ENCODE measurements at places on chromosomes 4 and X.

- DNase-seq = no peak
Measured at GRCh38 chr4:42641656-42642055, 15.2 kb downstream of the ATP8A1 start.

GRCh38 chr4:71830-72229, 18.7 kb downstream of the ZNF595 start:
- DNase-seq = no peak

- no peak for DNase-seq
Measured at GRCh38 chr4:149574971-149575370, 240.7 kb downstream of the IQCM start.

DNA sequence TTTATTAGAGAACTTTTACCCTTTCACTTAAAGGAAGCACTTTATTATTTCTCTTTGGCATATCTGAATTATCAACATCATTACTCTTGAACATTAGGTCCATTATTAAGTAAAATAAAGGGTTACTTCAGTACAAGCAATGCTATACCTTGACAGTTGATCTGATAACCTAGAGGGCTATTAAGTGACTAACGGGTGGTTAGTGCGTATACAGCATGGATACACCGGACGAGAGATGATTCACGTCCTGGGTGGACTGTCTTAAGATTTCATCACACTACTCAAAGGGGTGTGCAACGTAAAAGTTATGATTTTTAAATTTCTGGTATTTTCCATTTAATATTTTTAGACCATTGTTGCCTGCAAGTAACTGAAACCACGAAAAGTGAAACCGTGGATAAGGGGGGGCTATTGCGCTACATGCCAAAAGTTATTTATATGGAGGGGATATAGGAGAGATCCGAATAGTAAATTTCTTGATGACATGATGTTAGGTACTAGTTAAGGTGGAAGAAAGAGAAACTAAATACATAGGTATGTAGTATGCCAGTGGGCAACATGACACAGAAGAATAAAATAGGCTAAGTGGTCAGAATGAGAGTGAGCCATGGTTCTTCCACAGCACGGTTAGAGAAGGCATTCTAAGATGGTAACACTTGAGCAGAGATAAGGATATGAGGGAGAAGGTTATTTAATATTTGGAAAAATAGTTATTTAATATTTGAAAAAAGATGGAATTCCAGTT, 230.8 kb upstream of the ANKRD50 start:
- DNase-seq = no peak

DNA sequence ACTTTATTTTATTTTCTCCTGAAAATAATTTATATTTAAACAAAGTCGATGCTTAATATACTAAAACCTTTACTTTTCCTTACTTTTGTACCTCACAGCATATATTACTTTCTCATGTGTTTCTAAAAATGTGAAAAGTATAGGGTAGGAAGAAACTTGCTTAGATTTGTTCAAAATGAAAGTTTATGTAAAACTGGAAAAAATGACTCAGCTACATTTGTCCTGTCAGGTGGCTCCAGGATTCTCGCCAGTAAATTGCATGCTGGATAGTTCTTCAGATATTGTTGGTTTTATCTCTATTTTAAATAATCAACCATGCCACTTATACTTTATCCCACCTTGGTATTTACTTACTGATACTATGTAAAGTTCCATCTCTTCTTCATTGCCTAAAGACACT, 159.2 kb upstream of the NDST4 start:
- DNase-seq = no peak

DNA sequence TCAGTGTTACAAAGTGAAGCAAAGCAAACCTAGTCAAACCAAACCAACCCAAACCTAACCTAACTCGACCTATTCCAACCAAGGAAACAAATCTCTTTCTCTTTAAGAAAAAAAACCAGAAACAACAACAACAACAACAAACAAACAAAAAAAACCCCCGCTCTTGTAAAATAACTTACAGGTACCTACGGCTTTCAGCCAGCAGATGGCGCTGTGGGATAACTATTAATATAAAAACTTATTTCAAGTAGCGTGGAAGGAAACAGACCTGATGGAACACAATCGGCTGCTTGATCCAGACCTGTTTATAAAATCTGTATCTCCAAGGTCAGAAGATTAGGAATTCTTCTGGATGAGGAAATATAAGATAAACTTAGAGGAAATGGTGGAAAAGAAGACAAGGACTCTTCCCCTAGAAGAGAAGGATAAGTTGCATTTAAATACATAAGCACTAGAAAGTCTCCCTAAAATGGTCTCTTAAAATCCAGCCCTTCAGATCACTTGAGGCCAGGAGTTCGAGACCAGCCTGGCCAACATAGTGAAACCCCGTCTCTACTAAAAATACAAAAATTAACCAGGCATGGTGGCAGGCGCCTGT, 34.4 kb upstream of the CDKL5 start:
- peak; percentile 45 for DNase-seq
